H9 (cell line): ENCODE measurements at places on chromosomes 4 and X.
A peak's percentile ranks its signal among the peaks of the same experiment; 100 is the strongest.

- H3K4me3 ChIP-seq: no peak overlapping the region
- H3K4me1 ChIP-seq: no peaks in the 10 kb centered on the region
Measured at GRCh38 chr4:116122124-116122523, 963.3 kb downstream of the TRAM1L1 start.

DNA sequence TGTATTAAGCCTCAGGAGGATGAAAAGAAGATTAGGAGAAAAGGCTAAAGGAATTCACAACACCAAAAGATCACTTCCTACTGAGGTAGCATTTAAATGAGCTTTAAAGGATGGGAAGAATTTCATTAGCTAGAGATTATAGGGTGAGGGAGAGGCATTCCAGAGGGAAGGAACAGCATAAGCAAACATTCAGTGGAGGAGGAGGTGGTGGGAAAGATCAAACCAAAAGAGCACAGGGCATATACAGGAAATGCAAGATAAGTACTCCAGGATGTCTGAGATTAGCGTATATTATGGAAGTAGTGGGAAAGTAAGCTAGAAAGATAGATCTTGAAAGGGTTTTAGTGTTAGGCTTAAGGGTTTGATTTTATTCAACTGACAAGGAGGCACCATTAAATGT, 84.8 kb downstream of the COL4A6 start:
- no peaks in the 10 kb centered on the region for H3K36me3 ChIP-seq
- no peak for DNase-seq
- H3K4me3 ChIP-seq: no peak overlapping the region
- H3K27ac ChIP-seq: peak overlapping the region; percentile 22
- peaks cover 10% of the 10 kb centered on the region for H3K4me1 ChIP-seq
- H3K27me3 ChIP-seq: no peaks in the 10 kb centered on the region

DNA sequence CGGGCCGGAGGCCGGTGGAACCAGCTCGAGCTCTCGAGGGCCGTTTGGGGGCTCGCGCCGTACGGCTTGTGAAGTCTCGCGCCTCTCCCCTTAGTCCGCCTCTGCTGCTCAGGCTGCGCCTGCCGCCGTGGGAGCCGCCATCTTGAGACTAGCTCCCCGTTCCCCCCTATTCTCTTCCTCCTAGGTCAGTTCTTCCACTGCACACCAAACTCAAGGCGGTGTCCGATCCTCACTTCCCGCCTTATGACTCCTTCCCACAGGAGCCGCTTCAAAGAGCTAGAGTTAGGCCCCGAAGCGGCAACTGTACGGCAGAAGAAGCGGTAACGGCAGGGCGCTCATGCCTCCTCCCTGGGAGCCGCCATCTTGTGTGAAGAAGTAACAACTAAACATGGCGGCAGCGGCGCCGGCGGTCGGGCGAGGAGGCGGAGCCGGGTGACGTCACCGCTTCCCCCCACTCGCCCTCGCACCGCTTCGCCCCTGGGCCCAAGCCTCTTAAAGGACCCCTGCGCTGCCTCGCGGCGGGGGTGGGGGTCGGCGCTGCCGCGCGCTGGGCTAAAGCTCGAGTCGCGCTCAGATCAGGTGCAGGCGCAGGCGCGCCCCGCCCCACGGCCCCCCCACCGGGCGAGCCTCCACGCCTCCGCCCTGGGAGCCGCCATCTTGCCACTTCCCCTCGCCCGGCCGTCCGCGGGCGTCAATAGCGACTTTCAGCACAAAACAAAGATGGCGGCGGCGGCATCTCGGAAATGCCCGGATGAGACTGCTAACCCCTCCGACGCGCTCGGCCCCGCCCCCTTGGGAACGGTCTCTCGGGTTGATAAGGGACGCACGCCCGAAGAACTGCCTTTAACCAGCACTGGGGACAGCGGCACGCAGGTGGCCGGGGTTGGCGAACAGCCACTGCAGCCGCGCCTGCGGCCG, at the start of gene HCFC1:
Gene HCFC1, minus strand, starts transcription at position 369 of the 918 bp plus-strand sequence. CDS start 978 bp downstream, outside the sequence.
- peak; percentile 86 for DNase-seq
- peaks cover 4% of the 10 kb centered on the region; the same call in 1 of the 2 replicates for H3K4me1 ChIP-seq
- H3K27ac ChIP-seq: peak within 1 kb of the TSS; percentile 94
- H3K27me3 ChIP-seq: no peaks in the 10 kb centered on the region

- no peak overlapping the region; the same call in 1 of the 3 replicates for H3K4me3 ChIP-seq
- no peak for DNase-seq
- no peaks in the 10 kb centered on the region for H3K27me3 ChIP-seq
- no peak overlapping the region for H3K27ac ChIP-seq
- H3K4me1 ChIP-seq: no peaks in the 10 kb centered on the region
Measured at GRCh38 chr4:1238676-1239000, 10.3 kb downstream of the CTBP1 start.

GRCh38 chr4:15694431-15694830, 8.4 kb upstream of the BST1 start:
- no peak overlapping the region for H3K27ac ChIP-seq
- H3K4me1 ChIP-seq: peaks cover 7% of the 10 kb centered on the region
- DNase-seq: no peak
- H3K4me3 ChIP-seq: no peak overlapping the region

GRCh38 chr4:66565801-66566200, 895.5 kb upstream of the EPHA5 start:
- H3K36me3 ChIP-seq: no peaks in the 10 kb centered on the region
- H3K4me3 ChIP-seq: no peak overlapping the region
- H3K27ac ChIP-seq: no peak overlapping the region
- H3K4me1 ChIP-seq: no peaks in the 10 kb centered on the region
- H3K27me3 ChIP-seq: no peaks in the 10 kb centered on the region
- no peak for DNase-seq

GRCh38 chrX:262381-262909, 18.7 kb upstream of the PLCXD1 start:
- H3K27me3 ChIP-seq: no peaks in the 10 kb centered on the region
- H3K4me3 ChIP-seq: no peak overlapping the region
- H3K36me3 ChIP-seq: no peaks in the 10 kb centered on the region; the same call in 2 of the 3 replicates
- no peaks in the 10 kb centered on the region for H3K4me1 ChIP-seq
- no peak overlapping the region for H3K27ac ChIP-seq

- peaks cover 9% of the 10 kb centered on the region; the same call in 1 of the 2 replicates for H3K4me1 ChIP-seq
- no peak overlapping the region for H3K27ac ChIP-seq
- no peak for DNase-seq
- H3K27me3 ChIP-seq: no peaks in the 10 kb centered on the region
- H3K4me3 ChIP-seq: no peak overlapping the region
- no peaks in the 10 kb centered on the region for H3K36me3 ChIP-seq
Measured at GRCh38 chr4:151472297-151472696, 63.3 kb downstream of the FHIP1A start.

DNA sequence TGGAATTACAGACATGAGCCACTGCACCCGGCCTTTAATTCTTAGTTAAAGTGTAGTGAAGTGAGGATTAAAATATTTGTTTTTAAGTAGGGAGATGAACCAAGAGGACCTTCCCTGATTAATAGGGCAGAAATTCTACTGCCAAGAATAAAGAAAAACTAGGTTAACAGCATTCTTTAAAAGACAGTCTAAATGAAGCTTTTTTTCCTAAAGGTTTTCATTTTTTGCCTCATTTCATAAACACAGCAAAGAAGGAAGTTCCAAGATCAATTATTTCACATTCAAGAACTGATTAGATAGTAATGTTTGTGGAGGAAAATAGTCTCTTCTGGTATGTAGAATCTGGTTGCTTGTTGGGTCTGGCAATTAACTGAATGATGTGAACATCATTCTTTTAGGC, 112.1 kb upstream of the ARSJ start:
- H3K4me3 ChIP-seq: no peak overlapping the region
- H3K36me3 ChIP-seq: 0 out of 3 replicates have a peak, but pooled peaks cover 5% of the 10 kb centered on the region
- H3K4me1 ChIP-seq: no peaks in the 10 kb centered on the region
- no peak for DNase-seq

- H3K27me3 ChIP-seq: no peaks in the 10 kb centered on the region
- DNase-seq: no peak
- H3K36me3 ChIP-seq: no peaks in the 10 kb centered on the region
- no peak overlapping the region for H3K4me3 ChIP-seq
- H3K27ac ChIP-seq: no peak overlapping the region
Measured at GRCh38 chr4:140603286-140603685, 34.5 kb upstream of the UCP1 start.

DNA sequence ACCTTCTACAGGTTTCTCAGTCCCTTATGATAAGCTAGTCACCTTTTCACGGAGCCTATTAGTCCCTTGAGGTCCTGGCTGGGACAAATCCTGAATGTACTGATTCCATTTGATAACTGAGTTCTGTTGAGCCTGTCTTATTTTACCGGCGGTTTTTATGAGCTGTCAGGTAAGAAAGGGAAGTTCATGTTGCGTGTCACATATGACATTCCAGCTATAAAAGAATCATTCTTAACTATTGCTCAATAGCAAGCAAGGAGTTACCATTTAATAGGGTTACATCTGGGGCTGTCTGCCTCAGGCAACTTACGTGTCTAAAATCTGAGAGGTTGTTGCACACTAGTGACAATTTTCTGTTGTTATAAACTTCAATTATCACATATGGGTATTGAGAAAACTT, 394.6 kb downstream of the TECRL start:
- H3K4me1 ChIP-seq: no peaks in the 10 kb centered on the region
- no peak overlapping the region for H3K4me3 ChIP-seq
- no peaks in the 10 kb centered on the region; the same call in 2 of the 3 replicates for H3K36me3 ChIP-seq
- H3K27ac ChIP-seq: no peak overlapping the region
- no peak for DNase-seq
- H3K27me3 ChIP-seq: no peaks in the 10 kb centered on the region

DNA sequence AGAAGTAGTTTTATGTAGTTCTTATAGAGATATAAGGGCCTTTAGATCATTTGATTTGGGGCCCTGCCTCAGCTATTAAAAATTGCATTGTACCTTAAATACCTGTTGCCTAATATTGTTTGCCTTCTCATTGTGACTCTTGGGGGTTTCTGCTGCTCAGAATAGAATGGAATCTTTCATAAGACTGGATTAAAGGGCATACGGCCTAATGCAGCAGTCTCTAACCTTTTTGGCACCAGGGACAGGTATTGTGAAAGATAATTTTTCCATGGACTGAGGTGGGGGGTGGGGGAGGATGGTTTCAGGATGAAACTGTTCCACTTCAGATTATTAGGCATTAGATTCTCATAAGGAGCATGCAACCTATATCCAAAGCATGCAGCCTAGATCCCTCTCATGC, 46.2 kb downstream of the TMEM164 start:
- peaks cover 4% of the 10 kb centered on the region for H3K36me3 ChIP-seq
- H3K27ac ChIP-seq: no peak overlapping the region
- no peak for DNase-seq
- no peaks in the 10 kb centered on the region; the same call in 1 of the 2 replicates for H3K4me1 ChIP-seq
- H3K4me3 ChIP-seq: no peak overlapping the region

DNA sequence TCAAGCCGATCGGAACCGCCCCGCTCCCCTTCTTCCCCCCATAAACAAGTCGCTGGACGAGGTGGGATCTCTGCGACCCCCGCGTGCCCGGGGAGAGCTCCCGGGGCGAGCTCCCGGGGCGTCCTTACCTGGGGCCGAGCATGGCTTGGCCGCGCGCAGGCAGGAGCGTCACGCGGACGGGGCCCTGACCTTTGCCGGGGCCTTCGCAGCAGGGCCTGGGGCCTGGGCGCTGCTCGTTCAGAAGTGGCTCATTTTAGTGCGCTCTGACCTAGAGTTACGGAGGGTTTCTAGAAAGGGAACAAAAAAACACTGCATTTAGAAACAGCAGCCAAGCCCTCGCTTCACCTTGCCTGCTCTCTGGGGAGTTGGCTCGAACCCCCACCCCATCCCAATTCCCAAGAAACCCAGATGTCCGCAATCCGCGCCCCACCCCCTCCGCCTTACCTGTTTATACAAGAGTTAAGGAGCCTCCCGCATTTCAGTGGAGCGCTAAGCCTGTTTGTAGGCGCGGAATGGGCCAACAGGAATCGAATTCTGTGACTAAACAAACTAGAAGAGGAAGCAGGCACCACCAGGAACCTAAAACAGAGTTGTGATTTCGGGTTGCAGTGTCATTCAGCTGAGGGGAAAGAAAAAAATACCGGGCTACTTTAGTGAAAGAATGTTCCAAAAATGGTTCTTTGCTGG, 814 bp upstream of the RBM47 start:
- peaks cover 11% of the 10 kb centered on the region; the same call in 1 of the 2 replicates for H3K4me1 ChIP-seq
- H3K4me3 ChIP-seq: peak overlapping the region; percentile 91
- no peaks in the 10 kb centered on the region for H3K27me3 ChIP-seq

- H3K36me3 ChIP-seq: peaks cover 55% of the 10 kb centered on the region
- no peaks in the 10 kb centered on the region for H3K4me1 ChIP-seq
- DNase-seq: no peak
- no peak overlapping the region for H3K4me3 ChIP-seq
- H3K27me3 ChIP-seq: no peaks in the 10 kb centered on the region
- no peak overlapping the region for H3K27ac ChIP-seq
Measured at GRCh38 chr4:8467016-8467415, 26.4 kb downstream of the TRMT44 start.

DNA sequence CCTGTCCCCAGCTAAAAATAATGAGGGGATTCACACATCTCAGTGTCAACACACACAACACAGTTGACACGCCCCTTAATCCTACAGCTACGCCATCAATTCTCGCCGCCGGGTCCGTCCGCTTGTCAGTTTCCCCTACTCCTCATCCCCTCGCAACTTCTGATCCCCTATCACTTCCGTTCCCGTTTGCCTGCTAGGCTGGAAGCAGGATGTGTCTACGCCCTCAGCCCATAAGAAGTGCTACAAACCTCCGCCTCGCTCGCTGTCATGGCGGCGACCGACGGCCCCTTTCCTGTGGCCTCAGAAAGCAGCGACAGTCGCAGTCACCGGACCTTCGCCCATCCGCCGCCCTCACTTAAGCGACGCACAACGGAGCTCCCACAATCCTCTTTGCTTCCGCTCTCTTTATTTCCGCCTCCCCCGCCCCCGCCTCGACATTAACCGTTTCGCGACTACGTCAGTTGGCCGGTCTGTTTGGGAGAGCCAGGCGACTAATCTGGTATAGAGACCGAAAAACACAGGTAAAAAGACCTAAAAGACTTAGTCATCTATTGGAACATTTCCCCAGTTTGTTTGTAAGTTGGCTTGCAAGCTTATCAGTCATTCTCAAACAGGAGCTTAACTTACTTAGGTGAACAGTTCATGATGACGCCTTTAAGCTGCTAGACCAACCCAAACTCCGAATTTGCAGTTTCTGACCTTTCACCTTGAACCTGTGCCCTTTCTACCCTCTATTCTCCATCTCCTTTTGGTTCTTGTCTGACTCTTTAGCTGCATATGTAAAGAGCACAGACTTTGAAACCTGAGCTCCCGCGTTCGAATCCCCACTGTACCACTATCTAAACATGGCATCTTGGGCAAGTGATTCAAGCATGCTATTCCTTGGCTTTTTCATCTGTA, at the start of gene SLC25A53:
Gene SLC25A53, minus strand, starts transcription at position 380 of the 900 bp plus-strand sequence. CDS start 51,752 bp downstream, outside the sequence.
- peak within 1 kb of the TSS; percentile 70 for H3K27ac ChIP-seq
- H3K4me3 ChIP-seq: peak within 1 kb of the TSS; percentile 90
- peak; percentile 89 for DNase-seq
- no peaks in the 10 kb centered on the region for H3K36me3 ChIP-seq

DNA sequence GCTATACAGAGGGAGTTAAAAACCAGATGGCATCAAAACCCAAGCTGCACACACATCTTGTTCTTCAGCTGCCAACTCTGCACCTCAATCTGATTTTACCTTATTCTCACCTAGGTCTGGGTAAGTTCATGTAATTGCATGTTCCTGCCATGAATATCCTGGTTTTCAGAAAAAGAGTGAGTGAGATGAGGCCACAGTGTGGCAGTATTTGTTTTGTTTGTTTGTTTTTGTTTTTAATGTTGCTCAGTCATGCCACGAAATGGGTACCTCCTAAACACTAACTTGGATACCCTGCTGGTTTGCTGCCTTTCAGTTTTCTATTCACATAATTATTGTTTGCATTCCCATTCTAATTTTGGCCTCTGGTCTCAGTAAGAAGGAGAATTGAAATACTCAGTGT, 22.5 kb downstream of the TMEM164 start:
- no peaks in the 10 kb centered on the region; the same call in 1 of the 2 replicates for H3K4me1 ChIP-seq
- no peak for DNase-seq
- no peaks in the 10 kb centered on the region for H3K27me3 ChIP-seq
- H3K27ac ChIP-seq: no peak overlapping the region
